Activated CD4-positive, alpha-beta memory T cell treated with anti-CD3 and anti-CD28 coated beads for 36 hours (primary cell): ENCODE measurements at places on chromosomes 2 and 18.

DNA sequence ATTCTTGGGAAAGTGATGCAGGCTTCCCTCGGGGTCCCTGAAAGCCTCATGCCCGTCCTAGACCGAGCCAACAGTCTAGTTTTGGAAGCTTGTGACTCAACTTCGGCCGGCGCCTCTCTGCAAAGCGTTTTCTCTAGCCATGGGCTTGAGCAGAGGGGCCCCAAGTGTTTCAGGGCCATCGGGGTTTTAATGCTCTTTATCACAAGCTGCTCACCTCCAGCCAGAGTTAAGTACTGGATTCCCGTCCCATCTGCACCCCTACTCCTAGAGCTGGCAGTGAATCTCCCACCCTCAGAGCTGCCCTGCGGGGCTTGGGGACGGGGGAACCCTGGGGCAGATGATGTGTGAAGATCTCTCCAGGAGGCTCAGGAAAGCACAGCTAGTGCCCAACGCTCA lies 7.3 kb downstream of the RAX start:
- H3K36me3 ChIP-seq = no peaks in the 10 kb centered on the region
- no peak overlapping the region for H3K27ac ChIP-seq
- H3K4me3 ChIP-seq = no peak overlapping the region
- peaks cover 34% of the 10 kb centered on the region for H3K4me1 ChIP-seq

DNA sequence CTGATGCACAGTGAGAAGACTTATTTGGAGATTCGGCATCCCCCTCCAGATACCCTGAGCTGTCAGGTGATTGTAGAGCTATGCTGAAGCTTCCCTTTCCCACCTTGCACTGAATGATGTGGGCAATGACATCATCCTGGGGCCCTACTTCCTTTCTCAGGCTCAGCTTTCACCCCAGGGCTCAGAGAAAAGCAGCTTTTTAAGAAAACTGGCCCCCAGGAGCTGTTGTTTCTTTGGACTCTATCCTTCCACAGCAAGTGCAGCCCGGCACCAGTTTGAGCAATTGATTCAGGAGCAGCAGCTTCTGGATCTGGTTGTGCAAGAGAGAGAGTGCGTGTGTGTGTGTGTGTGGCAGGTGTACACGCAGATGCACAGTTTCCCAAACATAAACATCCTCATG lies 251.3 kb downstream of the ANAPC1 start:
- no peak overlapping the region for H3K4me3 ChIP-seq
- peaks cover 7% of the 10 kb centered on the region for H3K36me3 ChIP-seq
- peaks cover 22% of the 10 kb centered on the region for H3K27me3 ChIP-seq
- H3K27ac ChIP-seq = no peak overlapping the region
- peaks cover 21% of the 10 kb centered on the region for H3K4me1 ChIP-seq

DNA sequence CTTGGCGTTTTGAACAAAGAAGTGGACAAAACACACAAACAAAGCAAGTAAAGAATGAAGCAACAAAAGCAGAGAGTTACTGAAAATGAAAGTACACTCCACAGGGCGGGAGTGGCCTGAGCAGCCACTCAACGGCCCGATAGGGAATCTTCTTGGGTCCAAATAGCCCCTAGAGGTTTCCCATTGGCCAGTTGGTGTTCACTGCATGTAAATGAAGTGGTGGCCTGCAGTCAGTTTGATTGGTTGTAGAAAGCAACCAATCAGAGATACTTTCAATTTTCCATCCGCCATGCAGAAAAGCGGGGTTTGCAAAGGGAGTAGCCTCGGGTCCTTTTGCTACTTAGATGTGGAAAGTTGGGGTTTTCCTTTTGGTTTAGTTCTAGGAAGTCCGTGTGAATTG lies 31.6 kb downstream of the CYBRD1 start:
- H3K27ac ChIP-seq = no peak overlapping the region
- H3K4me3 ChIP-seq = no peak overlapping the region
- peaks cover 6% of the 10 kb centered on the region for H3K27me3 ChIP-seq
- peaks cover 3% of the 10 kb centered on the region for H3K4me1 ChIP-seq

- H3K27me3 ChIP-seq = no peaks in the 10 kb centered on the region
- no peak overlapping the region for H3K27ac ChIP-seq
- H3K4me3 ChIP-seq = no peak overlapping the region
- no peaks in the 10 kb centered on the region for H3K4me1 ChIP-seq
- DNase-seq = no peak
- peaks cover 8% of the 10 kb centered on the region for H3K36me3 ChIP-seq
Measured at GRCh38 chr2:203383038-203383437, 54.8 kb downstream of the ABI2 start.

GRCh38 chr2:25230198-25230947 lies 62.0 kb upstream of the POMC start:
- peaks cover 28% of the 10 kb centered on the region for H3K36me3 ChIP-seq
- DNase-seq = no peak
- H3K27ac ChIP-seq = no peak overlapping the region
- peaks cover 9% of the 10 kb centered on the region for H3K4me1 ChIP-seq
- no peak overlapping the region for H3K4me3 ChIP-seq

- peak overlapping the region; percentile 85 for H3K27ac ChIP-seq
- DNase-seq = peak; percentile 37
- no peaks in the 10 kb centered on the region for H3K27me3 ChIP-seq
- H3K4me3 ChIP-seq = no peak overlapping the region
- peaks cover 36% of the 10 kb centered on the region for H3K4me1 ChIP-seq
Measured at GRCh38 chr2:46018773-46019591, 278.2 kb upstream of the EPAS1 start.

DNA sequence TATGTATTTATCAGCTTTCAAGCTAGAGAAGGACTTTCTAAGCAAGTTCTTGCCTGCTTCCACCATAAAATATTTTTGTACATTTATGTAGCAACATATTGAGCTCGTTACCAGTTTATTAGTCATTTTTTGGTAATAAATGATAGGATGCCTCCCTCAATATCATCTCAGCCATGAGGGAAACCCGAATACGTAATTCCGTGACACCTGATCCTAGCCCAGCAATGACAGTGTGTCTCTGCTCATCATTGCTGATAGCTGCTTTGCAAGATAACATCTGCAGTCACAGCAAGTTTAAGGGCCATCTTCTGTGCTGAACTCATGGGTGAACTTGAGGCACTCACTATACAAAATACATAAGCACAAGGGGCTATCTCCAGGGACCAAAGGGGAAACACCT lies 62.2 kb downstream of the COL6A3 start:
- peaks cover 5% of the 10 kb centered on the region for H3K36me3 ChIP-seq
- no peak overlapping the region for H3K4me3 ChIP-seq
- no peaks in the 10 kb centered on the region for H3K27me3 ChIP-seq
- no peaks in the 10 kb centered on the region for H3K4me1 ChIP-seq
- DNase-seq = no peak

- DNase-seq = no peak
- H3K4me3 ChIP-seq = no peak overlapping the region
- no peak overlapping the region for H3K27ac ChIP-seq
Measured at GRCh38 chr2:195472501-195473234, 184.4 kb upstream of the SLC39A10 start.

- H3K27ac ChIP-seq = no peak overlapping the region
- H3K4me1 ChIP-seq = no peaks in the 10 kb centered on the region
- no peak overlapping the region for H3K4me3 ChIP-seq
Measured at GRCh38 chr2:188199716-188200128, 92.0 kb upstream of the GULP1 start.

- no peaks in the 10 kb centered on the region for H3K36me3 ChIP-seq
- H3K4me1 ChIP-seq = no peaks in the 10 kb centered on the region
- H3K27me3 ChIP-seq = peaks cover 23% of the 10 kb centered on the region
- no peak overlapping the region for H3K4me3 ChIP-seq
- DNase-seq = no peak
- H3K27ac ChIP-seq = no peak overlapping the region
Measured at GRCh38 chr2:13014783-13015182, 298.0 kb downstream of the TRIB2 start.

- H3K4me3 ChIP-seq = no peak overlapping the region
- H3K4me1 ChIP-seq = peaks cover 6% of the 10 kb centered on the region
- no peaks in the 10 kb centered on the region for H3K36me3 ChIP-seq
- peaks cover 5% of the 10 kb centered on the region for H3K27me3 ChIP-seq
Measured at GRCh38 chr2:31297751-31298150, 63.8 kb downstream of the EHD3 start.

GRCh38 chr18:75226286-75226955 lies 15.8 kb downstream of the TSHZ1 start:
- no peaks in the 10 kb centered on the region for H3K27me3 ChIP-seq
- DNase-seq = no peak
- H3K4me1 ChIP-seq = peaks cover 30% of the 10 kb centered on the region
- no peak overlapping the region for H3K27ac ChIP-seq

GRCh38 chr18:30486856-30487255 lies 555.7 kb downstream of the DSC3 start:
- no peaks in the 10 kb centered on the region for H3K36me3 ChIP-seq
- DNase-seq = no peak
- H3K27ac ChIP-seq = no peak overlapping the region
- no peaks in the 10 kb centered on the region for H3K27me3 ChIP-seq
- no peak overlapping the region for H3K4me3 ChIP-seq

DNA sequence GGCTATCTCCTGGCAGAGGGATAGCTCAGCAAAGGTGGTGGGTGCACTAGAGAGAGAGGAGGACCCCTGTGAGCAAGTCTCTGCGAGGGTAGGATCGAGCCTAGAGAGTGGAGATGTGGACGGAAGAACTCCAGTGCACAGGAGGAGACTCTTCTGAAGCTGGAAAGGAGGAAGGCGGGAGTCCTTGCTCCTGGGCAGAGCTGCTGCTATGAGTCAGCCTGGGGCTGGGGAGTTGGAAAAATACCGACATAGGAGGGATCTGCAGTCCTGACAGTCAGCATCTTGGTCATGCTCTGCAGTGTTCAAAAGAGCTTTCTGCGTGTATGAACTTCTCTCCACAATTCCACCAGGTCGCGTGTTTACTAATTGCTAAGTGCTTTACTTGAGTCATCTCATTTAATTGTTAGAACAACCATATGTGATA lies 233.8 kb downstream of the LDLRAD4 start:
- peaks cover 33% of the 10 kb centered on the region for H3K4me1 ChIP-seq
- no peaks in the 10 kb centered on the region for H3K27me3 ChIP-seq

GRCh38 chr2:47414682-47415458 lies 11.9 kb downstream of the MSH2 start:
- no peak for DNase-seq
- H3K27me3 ChIP-seq = no peaks in the 10 kb centered on the region
- peaks cover 29% of the 10 kb centered on the region for H3K36me3 ChIP-seq
- no peak overlapping the region for H3K27ac ChIP-seq
- no peaks in the 10 kb centered on the region for H3K4me1 ChIP-seq

DNA sequence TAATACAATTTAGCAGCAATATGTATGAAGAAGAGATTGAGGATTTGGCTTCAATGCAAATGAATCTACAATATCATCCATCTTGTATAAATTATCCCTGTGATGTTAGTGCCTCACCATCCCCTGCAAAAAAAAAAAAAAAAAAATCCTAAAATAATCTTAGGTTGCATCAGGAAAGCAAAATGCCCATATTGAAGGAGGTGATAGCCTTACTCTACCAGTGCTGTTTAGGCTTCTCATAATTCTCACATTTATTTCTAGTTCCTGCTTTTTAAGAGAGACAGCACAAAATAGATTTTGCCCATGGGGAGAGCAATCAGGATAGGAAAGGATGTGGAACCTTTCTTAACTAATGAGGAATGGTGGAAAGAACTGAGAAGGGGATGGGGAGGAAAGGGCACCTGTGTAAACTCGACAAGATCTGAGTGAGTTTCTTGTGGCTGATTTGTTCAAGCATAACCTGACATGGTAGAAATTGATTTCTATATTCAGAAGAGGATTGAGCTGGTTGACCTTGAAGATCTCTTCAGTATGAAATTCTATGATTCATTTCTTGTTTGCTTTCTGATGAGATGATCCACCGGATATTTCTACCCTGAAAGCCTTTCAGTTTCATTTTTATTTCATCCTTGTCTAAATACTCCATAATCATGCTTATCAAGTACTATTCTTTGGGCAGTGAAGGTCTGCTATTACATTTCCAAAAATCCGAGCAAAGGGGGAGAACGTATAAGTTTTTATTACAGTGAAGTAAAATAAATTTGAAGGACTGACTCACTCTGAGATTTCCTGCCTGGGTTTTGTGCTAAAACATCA lies 391.2 kb downstream of the PTPRM start:
- H3K36me3 ChIP-seq = no peaks in the 10 kb centered on the region
- H3K4me1 ChIP-seq = peaks cover 31% of the 10 kb centered on the region
- H3K4me3 ChIP-seq = no peak overlapping the region
- H3K27ac ChIP-seq = peak overlapping the region; percentile 54
- no peaks in the 10 kb centered on the region for H3K27me3 ChIP-seq

- H3K27ac ChIP-seq = no peak overlapping the region
- peaks cover 9% of the 10 kb centered on the region for H3K4me1 ChIP-seq
- H3K36me3 ChIP-seq = no peaks in the 10 kb centered on the region
- H3K27me3 ChIP-seq = no peaks in the 10 kb centered on the region
- DNase-seq = no peak
- H3K4me3 ChIP-seq = no peak overlapping the region
Measured at GRCh38 chr2:156526950-156527636, 90.9 kb downstream of the GPD2 start.

GRCh38 chr2:12169721-12170120 lies 423.3 kb downstream of the LPIN1 start:
- H3K4me3 ChIP-seq = no peak overlapping the region
- no peaks in the 10 kb centered on the region for H3K36me3 ChIP-seq
- no peak overlapping the region for H3K27ac ChIP-seq
- H3K27me3 ChIP-seq = no peaks in the 10 kb centered on the region
- peak; percentile 61 for DNase-seq
- H3K4me1 ChIP-seq = peaks cover 33% of the 10 kb centered on the region

GRCh38 chr18:37393945-37394609 lies 171.5 kb downstream of the CELF4 start:
- no peak overlapping the region for H3K27ac ChIP-seq
- H3K36me3 ChIP-seq = no peaks in the 10 kb centered on the region
- H3K4me1 ChIP-seq = no peaks in the 10 kb centered on the region

GRCh38 chr2:219437141-219437540 lies 2.5 kb downstream of the SPEG start:
- H3K27me3 ChIP-seq = peaks cover 39% of the 10 kb centered on the region
- H3K36me3 ChIP-seq = no peaks in the 10 kb centered on the region
- peaks cover 8% of the 10 kb centered on the region for H3K4me1 ChIP-seq
- H3K27ac ChIP-seq = no peak overlapping the region
- no peak for DNase-seq

DNA sequence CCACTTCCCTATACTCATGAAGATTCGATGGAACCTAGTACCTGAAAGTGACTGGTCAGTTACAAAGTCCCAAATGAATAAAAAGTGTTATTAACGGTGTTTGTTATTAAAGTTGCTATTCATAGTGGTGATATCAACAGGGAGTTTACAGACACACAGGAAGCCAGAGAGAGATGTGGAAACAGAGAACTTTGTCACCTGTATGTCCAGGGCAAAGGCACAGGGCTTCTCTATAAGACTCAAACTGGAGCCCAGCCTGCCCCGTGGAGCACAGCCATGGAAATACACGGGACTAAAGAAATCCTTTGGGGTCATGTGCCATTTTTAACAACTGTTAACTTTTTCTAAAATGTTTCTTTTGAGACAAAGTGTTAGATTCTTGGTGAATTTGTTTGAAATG lies 68.5 kb downstream of the KLF7 start:
- no peaks in the 10 kb centered on the region for H3K27me3 ChIP-seq
- H3K36me3 ChIP-seq = peaks cover 8% of the 10 kb centered on the region
- H3K27ac ChIP-seq = no peak overlapping the region

GRCh38 chr2:36704475-36705150 lies 8.1 kb downstream of the VIT start:
- DNase-seq = no peak
- H3K27me3 ChIP-seq = peaks cover 9% of the 10 kb centered on the region
- no peak overlapping the region for H3K4me3 ChIP-seq
- no peaks in the 10 kb centered on the region for H3K36me3 ChIP-seq

- DNase-seq = peak; percentile 24
- no peaks in the 10 kb centered on the region for H3K27me3 ChIP-seq
Measured at GRCh38 chr2:181036848-181037603, 56.6 kb downstream of the UBE2E3 start.
